ENCODE measurements at places on chromosomes 13 and 19. TPM values are rescaled to one million over a fixed set of nuclear protein-coding genes. Genes with fewer than 3 reads are reported as not detected.
A peak's percentile ranks its signal among the peaks of the same experiment; 100 is the strongest.

- H3K27me3 ChIP-seq: no peaks in the 10 kb centered on the region
- H3K36me3 ChIP-seq: no peaks in the 10 kb centered on the region
- no peak overlapping the region for H3K27ac ChIP-seq
- DNase-seq: no peak
- H3K4me1 ChIP-seq: no peaks in the 10 kb centered on the region
These were observed 1.7 kb downstream of the TUBA3C start for GRCh38 chr13:19179916-19180315.

GRCh38 chr19:45508861-45509691, 1.8 kb downstream of the VASP start:
- no peaks in the 10 kb centered on the region for H3K27me3 ChIP-seq
- H3K4me1 ChIP-seq: peaks cover 49% of the 10 kb centered on the region
- DNase-seq: peak; percentile 86
- no peaks in the 10 kb centered on the region for H3K36me3 ChIP-seq
- H3K4me3 ChIP-seq: peak overlapping the region; percentile 100

GRCh38 chr19:788983-789700, 8.1 kb upstream of the PTBP1 start:
- H3K4me3 ChIP-seq: no peak overlapping the region
- peaks cover 55% of the 10 kb centered on the region for H3K4me1 ChIP-seq
- H3K27ac ChIP-seq: peak overlapping the region; percentile 76

GRCh38 chr19:13827656-13828055, 32.4 kb downstream of the ZSWIM4 start:
- H3K36me3 ChIP-seq: peaks cover 18% of the 10 kb centered on the region
- H3K4me1 ChIP-seq: peaks cover 4% of the 10 kb centered on the region
- H3K27ac ChIP-seq: no peak overlapping the region
- no peaks in the 10 kb centered on the region for H3K27me3 ChIP-seq

GRCh38 chr19:33304371-33304759, 2.0 kb upstream of the CEBPA start:
- H3K27me3 ChIP-seq: no peaks in the 10 kb centered on the region
- no peak overlapping the region for H3K4me3 ChIP-seq
- H3K27ac ChIP-seq: peak overlapping the region; percentile 94
- no peaks in the 10 kb centered on the region for H3K36me3 ChIP-seq
- no peak for DNase-seq

DNA sequence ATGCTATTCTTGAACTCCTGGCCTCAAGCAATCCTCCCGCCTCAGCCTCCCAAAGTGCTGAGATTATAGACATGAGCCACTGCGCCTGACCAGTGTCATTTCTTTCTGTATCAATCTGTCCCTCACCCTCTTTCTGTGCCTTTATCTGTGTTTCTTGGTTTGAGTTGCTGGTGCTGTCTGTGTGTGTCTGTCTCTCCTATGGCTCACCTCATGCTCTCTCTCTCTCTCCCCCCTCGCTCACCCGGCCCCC, 9.9 kb downstream of the IRF2BP1 start:
- peak overlapping the region; percentile 39 for H3K4me3 ChIP-seq
- H3K4me1 ChIP-seq: peaks cover 9% of the 10 kb centered on the region
- H3K27me3 ChIP-seq: peaks cover 4% of the 10 kb centered on the region
- peak overlapping the region; percentile 80 for H3K27ac ChIP-seq

DNA sequence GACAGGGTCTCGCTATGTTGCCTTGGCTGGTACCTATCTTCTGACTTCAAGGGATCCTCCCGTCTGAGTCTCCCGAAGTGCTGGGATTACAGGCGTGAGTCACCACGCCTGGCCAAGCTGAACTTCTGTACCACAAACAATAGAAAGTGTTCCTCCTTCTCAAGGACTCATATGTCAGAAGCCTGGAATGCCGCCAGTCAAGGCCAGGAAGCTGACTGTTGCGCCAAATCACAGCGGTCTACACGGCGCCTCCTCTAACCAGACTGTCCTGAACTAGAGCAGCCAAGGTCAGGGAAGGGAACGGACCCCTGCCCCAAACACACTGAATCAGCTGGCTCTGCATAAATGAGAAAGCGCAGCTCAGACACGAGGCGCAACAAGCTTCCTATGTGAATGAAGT, 14.6 kb downstream of the RAB20 start:
- H3K36me3 ChIP-seq: no peaks in the 10 kb centered on the region
- H3K27ac ChIP-seq: peak overlapping the region; percentile 45
- peaks cover 22% of the 10 kb centered on the region for H3K4me1 ChIP-seq

GRCh38 chr19:48837051-48837524, 797 bp upstream of the HSD17B14 start:
- no peaks in the 10 kb centered on the region for H3K36me3 ChIP-seq
- peak overlapping the region; percentile 48 for H3K4me3 ChIP-seq
- DNase-seq: peak; percentile 97
- peak overlapping the region; percentile 85 for H3K27ac ChIP-seq

CDX2 gene
- total RNA-seq: not detected

GNG7 gene
- total RNA-seq: 7.7 TPM

MUC16 gene
- 24.7 TPM for total RNA-seq

CYP4F2 gene
- not detected for total RNA-seq
